ENCODE measurements at places on chromosomes 16 and 17. TPM values are rescaled to one million over a fixed set of nuclear protein-coding genes. Genes with fewer than 3 reads are reported as not detected.

- DNase-seq, result no peak
Observed at GRCh38 chr17:64004218-64004770, 6.1 kb downstream of the PRR29 start.

DNA sequence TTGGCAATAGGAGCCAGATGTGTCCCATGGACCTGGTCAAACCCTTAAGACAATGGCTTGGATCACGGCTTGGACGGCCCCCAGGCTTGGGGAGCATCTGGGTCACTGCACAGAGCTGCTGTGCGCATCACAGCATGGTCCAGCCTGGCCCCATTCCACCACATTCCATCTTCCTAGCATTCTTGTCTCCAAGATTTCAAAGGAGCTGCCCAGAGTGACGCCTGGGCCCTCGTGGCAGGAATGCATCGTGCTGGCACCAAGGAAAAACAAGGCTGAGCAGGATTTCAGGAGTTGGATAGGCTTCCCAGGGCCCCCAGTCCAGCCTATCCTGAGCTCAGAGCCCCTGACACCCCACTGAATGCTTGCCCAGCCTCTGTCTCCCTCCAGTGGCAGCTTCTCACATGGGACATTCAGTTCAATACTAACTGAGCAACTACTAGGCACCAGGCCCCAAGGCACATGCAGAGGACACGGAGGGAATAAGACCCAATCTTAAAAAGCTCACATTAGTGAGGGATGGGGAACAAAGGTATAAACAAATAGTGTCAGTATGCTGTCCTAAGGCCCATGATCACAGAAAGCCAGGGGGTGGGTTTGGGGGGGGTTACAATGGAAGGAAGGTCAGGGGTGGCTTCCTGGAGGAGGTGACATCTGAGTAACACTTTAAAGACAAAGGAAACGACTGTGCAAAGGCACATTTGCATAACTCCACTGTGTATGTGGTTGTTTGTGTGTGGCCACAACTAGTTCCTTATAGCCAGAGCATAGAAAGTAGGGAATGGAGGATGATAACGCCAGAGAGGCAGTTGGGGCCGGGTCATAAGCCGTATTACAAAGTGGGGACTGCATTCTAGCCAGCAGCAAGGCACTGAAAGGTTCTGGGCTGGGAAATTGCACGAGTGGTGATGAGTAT lies 34.1 kb downstream of the TK2 start:
- DNase-seq, result peak; percentile 84

GRCh38 chr16:17607609-17608008 lies 136.8 kb upstream of the XYLT1 start:
- DNase-seq, result no peak

DNA sequence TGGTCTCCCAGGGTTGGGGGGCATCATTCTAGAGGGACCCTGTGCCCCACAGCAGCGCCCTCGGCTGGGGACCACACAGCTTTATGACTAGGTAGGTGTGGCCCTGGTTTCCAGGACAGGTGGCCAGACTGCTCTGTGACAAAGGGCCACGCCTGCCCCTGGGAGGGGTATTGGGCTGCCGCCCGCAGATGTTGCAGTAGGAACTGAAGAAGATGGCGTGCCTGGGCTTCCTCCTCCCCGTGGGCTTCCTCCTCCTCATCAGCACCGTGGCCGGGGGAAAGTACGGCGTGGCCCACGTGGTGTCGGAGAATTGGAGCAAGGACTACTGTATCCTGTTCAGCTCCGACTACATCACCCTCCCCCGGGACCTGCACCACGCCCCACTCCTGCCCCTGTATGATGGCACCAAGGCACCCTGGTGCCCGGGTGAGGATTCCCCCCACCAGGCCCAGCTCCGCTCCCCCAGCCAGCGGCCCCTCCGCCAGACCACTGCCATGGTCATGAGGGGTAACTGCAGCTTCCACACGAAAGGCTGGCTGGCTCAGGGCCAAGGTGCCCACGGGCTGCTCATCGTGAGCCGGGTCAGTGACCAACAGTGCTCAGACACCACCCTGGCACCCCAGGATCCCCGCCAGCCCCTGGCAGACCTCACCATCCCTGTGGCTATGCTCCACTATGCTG lies at the start of gene SPPL2C:
Gene SPPL2C (plus strand): TSS at position 187 of the 681 bp plus-strand sequence. CDS start 26 bp downstream, at position 213.
- DNase-seq, result no peak

DNA sequence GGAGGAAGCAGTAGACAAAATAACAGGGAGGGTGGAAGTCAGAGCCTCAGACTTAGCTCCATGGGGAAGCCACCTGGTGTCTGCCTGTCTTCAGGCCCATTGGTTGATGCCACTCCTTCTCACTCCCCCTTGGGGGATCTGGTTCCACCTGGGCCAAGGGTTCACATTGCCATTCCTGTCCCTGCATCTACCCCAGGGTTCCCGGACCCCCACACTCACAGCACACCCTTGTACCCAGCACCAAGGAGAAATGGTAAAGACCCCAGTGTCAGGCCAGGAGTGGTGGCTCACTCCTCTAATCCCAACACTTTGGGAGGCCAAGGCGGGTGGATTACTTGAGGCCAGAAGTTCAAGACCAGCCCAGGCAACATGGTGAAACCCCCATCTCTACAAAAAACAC lies 1.0 kb upstream of the CA7 start:
- no peak for DNase-seq

DNA sequence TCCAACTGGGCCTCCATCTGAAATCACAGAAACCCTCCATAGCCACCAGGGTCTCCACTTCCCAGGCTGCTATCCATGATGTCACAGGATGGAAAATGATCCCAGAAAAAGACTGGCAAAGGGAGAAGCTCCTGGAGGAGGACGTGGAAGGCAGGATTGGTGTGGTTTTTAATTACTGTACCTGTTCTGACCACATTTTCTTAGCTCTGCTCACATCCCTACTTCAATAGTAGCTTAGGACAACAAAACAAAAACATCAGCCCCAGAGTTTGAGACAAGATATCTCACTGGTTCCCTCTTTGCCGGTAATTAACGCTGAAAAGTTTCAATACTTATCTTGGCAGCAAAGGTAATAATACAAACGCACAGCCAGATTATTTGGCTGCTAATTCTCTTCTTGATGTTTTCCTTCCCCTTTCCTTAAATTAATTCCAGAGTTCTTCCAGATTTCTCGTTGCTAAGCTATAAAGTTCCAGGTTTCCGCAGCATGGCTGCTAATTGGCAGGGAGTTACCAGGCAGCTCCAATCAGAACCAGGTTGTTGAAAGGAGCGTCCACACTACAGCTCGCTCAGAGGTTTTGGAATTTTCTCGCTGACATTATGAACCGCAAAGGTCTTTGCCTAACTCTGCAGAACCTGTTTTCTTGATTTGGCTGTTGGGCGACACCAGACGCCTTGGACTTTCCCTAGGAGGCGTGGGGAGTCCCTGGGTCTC lies 263.4 kb downstream of the MRTFB start:
- no peak for DNase-seq

GRCh38 chr16:54077050-54077821 lies 209.4 kb downstream of the IRX3 start:
- no peak for DNase-seq

The ALOX12 gene
- total RNA-seq, result 0.85 TPM

The KIF19 gene
- 0.42 TPM for total RNA-seq

The KCNG4 gene
- not detected for total RNA-seq

The TP53TG3 gene
- total RNA-seq, result not detected

Measured in cardiac muscle cell (in vitro differentiated cells and primary cell).